ENCODE measurements at places on chromosomes 2 and 18. TPM values are rescaled to one million over a fixed set of nuclear protein-coding genes. Genes with fewer than 3 reads are reported as not detected.
A peak's percentile ranks its signal among the peaks of the same experiment; 100 is the strongest.

- no peak for DNase-seq
These were observed 119.4 kb upstream of the EPC2 start for GRCh38 chr2:148525130-148525529.

GRCh38 chr2:170313347-170313991 lies 135.5 kb downstream of the MYO3B start:
- DNase-seq, result no peak

- DNase-seq, result no peak
These were observed 160.7 kb downstream of the SH3RF3 start for GRCh38 chr2:109289504-109290222.

DNA sequence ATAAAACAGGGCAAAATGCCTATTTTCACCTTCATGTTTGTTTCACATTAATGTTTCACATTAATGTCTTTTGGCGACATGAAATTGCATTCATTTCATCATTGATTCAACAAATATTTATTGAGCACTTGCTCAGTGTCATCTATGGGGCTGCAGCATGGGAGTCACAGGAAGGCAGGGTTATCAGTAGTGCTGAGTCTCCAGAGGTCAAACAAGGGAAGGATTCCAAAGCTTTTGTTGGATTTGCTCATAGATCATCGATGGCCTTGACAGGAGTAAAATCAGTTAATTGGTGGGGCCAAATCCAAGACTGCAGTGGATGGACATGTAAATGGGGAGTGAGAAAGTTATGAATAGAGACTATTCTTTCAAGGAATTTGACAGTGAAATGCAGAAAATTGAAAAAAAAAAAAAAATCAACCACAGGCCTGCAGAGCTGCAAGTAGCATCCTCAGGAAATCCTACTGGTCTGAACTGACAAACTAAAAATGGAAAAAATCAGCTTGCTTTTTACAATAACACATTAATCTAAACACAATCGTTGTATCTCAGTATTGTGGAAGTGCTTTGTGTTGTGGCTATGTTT lies 1290.8 kb downstream of the DPP10 start:
- no peak for DNase-seq

GRCh38 chr2:69933839-69934613 lies 19.1 kb downstream of the MXD1 start:
- no peak for DNase-seq

Gene PLCD4
- 0.36 TPM for total RNA-seq

DNA sequence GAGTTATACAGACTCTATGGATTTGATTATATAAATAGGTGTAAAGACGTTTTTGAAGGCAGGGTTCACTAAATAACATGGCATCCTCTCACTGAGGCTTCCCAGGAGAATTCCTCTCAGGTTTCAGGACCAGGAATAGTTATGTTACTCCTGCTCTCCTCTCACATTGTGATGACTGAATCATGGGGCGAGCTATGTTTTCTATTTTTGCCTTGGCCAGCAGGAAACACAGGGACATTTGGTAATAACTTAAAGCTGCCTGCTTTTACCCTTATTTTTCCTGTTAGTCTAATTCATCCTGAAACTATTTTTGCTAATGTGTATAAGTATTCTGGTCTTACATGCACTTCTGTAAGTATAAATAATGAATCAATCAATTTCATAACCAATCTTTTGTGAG lies 115.3 kb upstream of the ITGB6 start:
- DNase-seq, result no peak

DNA sequence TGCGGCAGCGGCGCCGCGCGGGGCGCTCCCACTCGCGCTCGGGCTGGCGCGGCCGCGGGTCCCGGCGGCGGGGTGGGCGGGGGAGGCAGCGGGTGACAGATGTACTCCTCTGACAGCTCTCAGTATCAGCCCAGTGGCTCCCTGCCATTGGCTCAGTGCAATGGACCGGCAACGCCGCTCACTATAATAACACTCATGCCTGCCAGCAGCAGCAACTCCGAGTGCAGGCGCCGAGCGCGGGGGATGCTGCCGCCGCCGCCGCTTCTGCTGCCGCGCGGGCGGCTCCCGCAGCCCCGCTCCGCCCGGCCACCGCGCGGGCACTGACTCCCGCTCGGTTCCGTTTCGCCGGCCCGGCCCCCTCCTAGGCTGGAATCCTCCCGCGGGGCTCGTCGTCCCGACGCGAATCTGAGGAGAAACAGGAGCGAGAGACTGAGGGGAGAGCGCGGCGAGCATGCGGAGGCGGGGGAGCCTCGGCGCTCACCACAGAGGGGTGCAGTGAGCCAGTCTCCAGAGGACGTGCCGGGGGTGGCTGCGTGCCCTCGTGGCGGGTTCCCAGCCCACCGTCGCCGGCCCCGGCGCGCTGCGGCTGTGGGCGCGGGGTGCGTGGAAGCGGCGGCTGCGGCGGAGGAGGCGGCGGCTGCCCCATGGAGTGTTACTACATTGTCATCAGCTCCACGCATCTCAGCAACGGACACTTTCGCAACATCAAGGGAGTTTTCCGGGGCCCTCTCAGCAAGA lies at the start of gene ZNF804A:
ZNF804A (plus strand) TSS at position 214 of the 738 bp plus-strand sequence; CDS start at position 645, 431 bp downstream.
- peak; percentile 9 for DNase-seq

- DNase-seq, result no peak
These were observed 1001.2 kb downstream of the DPP10 start for GRCh38 chr2:115443539-115444185.

DNA sequence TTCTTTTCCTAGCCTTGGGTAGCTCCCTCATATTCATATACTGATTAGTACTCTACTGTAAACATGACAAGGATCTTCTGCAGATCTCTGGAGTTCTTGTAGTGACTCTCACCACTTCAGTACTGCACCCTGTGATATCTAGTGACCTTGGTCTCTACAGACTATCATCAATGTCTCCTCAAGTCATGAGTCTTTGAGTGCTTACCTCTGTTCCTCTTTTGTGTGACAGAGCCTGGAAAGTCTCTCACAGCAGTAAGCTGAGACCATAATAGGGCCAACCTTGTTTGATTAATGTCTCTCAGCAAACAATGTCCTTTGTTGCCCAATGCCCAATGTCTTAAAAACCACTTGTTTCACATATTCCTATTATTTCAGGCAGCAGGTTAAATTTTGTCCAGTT lies 34.2 kb upstream of the BAZ2B start:
- no peak for DNase-seq

Gene DES
- total RNA-seq, result not detected

DNA sequence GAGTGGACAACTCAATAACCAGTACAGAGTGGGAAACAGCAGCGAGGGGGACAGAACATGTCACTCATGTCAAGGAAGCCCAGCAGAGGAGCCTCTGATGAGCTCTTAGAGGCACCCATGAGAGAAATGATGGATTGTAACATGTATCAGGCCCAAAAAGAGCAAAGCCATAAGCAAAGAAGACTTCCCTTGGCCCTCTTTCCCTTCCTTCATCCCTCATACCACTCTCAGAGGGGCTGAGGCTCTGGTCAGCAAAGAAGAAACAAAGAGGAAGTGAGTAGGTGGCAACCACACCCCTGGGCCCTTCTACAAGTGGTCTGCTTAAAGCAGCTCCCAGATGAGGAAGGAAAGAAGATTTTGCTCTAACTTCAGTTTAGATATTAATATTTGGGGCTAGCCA lies 112.8 kb downstream of the CDC42EP3 start:
- no peak for DNase-seq

DNA sequence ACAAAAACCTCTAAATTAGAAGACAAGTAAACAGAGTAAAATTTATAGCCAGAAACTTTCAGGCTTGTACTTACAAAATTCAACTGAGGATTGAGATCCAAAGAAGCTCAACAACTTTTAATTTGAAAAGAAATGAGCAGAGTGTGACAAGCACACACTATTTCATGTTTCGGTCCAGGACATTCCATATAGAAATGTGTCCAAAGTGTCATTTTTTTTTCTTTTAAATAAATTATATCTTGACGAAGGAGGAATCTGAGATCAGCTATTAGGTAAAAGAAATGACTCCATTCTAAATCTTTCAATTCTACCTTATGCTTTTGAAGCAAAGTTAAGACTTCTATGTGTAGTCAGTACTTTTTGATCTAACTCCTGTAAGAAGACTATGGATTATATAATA lies 4.6 kb downstream of the FN1 start:
- DNase-seq, result no peak

Gene CD226
- 86.5 TPM for total RNA-seq

Gene FOXD4L1
- 0.30 TPM for total RNA-seq

GRCh38 chr18:33814546-33814945 lies 236.5 kb downstream of the ASXL3 start:
- DNase-seq, result no peak

GRCh38 chr2:109148991-109149645 lies 20.1 kb downstream of the SH3RF3 start:
- no peak for DNase-seq

DNA sequence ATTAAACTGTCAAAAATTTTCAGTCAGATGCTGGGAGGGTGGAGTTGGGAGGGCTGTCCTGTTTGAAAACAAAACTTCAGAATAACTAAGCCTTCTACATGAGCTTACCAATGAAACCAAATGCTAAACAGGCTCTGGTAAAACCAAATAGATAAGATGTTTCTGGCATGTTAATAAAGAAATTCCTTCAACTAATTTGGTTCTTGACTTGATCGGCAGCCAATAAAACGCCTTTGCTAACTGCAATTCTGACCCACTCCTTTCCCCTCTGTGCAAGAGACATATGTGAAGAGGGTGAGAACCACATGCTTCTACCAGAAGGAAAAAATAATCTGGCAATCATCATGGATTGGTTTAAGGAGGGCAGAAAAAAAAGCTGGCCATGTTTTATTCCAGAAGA lies 20.9 kb downstream of the MAP4K3 start:
- DNase-seq, result no peak

GRCh38 chr2:24917086-24917485 lies 3.0 kb downstream of the ADCY3 start:
- no peak for DNase-seq

DNA sequence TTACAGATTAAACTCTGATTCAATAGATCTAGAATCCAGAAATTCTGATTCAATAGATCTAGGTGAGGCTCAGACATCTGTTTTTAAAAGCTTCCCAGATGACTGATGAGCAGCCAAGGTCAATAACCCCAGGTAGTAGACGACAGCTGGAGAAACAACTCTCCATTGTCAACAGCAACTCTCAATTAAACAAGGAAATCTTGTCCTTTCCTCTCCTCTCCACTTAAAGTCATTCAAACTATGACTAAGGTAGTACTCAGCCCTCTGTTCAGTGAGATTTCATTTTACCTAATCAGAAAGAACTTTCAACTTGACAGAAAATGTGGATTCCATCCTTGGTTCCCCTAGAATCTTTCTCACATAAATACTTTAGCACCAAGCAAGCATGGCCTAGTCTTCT lies 94.6 kb upstream of the SCG2 start:
- DNase-seq, result no peak
